ENCODE measurements at places on chromosomes 16 and 17.
A peak's percentile ranks its signal among the peaks of the same experiment; 100 is the strongest.

DNA sequence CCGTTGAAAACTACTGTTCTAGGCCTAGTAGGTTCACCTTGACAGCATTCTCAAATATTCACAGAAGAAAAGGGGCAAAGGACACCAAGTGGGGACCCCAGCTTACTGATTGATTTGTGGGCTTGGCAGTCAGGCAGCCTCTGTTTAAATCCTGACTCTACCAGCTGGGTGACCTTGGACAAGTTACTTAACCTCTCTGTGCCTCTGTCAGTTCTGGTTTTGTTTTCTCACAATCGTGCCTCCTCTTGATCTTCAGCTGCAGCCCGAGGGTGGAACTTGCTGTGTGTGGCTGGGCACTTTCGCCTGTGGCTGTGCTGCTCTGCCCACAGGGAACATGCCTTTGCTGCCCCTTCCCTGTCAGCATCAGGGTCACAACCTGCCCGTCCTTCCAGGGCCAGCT, 17.8 kb downstream of the RAP1GAP2 start:
- no peak for DNase-seq

GRCh38 chr17:28201315-28201714, 117.7 kb upstream of the TMEM97 start:
- no peak for DNase-seq

DNA sequence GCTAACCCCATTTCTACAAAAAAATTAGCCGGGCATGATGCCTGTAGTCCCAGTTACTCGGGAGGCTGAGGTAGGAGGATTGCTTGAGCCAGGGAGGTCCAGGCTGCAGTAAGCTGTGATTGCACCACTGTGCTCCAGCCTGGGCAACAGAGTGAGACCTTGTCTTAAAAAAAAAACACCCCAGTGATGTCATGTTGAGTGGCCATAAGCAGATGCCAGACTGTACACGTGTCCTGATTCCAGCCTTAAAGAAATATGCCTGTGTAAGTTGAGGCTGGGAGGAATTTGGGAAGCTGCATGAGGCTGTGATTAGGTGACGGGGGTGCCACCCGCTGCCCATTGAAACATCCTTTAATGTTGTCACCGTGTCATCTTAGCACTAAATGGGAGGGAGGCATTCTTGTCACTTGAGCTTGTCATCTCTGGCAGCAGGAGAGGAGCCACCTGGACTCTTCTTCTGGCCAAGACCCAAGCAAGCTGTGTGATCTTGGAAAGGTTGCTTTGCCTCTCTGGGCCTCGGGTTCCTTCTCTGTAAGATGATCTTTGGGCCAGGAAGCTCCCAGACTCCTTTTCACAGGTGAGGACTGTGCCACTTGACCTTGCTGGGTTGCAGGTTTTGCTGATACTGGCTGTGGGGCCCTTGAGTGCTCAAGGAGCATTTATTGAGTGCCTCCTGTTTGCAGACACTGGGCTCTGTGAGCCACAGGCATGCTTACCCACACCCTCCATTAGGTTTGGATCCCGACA, 98.3 kb upstream of the CIBAR2 start:
- no peak for DNase-seq

DNA sequence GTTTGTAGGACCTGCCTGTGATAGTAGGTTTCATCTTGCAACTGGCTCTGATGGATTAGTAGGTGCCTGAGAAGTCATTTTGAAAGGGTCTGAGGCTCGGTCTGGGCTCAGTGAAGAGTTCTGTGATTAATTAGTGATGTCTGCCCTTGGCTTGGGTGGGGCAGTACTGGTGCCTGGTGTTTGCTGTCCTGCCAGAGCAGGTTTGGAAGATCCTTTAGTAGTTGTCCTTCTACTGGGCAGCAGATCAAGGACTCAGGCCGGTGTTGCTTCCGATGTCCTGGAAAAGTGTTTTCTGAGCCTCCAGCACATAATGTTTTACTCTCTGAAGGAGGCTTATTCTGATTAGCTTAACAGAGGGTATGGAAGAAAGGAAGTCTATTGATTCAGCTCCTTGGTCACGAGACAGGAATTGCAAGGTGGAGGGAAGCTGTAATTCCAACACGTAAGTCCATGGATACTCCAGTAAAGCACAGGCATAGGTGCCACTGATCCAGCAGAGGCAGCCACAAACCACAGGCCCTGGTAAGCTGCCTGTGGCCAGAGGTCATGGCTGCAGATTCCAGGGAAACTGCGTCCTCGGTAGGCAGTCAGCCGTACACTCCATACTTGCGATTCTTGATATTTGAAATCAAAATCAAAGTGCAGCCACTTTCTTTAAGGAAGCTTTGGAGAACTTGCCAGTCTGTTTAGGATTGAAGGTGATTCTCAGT, 18.7 kb downstream of the HLF start:
- DNase-seq: no peak

DNA sequence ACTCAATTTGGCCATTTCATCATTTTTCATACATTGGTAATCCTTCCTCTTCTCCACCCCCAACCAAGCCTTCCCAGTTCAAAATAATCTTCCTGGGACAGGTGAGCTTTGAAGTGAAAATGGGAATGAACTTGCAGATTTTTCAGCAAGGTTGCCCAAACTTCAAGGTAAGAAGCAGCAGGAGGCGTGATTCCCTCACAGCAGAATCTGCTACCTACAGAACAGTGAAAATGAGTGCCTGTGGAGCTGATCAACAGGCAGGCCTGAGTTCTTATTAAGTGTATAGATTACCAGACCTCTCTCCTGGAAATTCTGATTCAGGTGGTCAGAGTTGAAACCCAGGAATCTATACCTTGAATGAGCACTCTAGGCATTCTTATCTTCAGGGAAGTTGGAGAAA, 356.6 kb downstream of the RBFOX1 start:
- DNase-seq: no peak

GRCh38 chr16:13995194-13995593, 75.2 kb downstream of the ERCC4 start:
- no peak for DNase-seq

GRCh38 chr16:4388271-4389021, 16.8 kb downstream of the VASN start:
- no peak for DNase-seq

DNA sequence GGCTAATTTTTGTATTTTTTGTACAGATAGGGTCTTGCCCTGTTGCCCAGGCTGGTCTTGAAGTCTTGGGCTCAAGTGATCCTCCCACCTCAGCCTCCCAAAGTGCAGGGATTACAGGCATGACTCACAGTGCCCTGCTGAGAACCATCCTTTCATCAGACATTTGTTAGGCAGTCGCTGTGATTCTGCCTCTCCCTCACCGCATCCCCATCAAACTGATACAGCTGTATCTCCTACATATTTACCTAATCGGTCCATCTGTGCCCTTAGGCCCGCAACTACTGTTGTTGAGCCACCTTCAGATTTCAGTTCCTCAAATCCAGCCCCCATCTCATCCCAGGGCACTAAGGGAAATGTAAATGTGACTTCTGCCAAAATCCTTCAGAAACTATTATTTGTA, 2.0 kb upstream of the SLC43A2 start:
- no peak for DNase-seq

GRCh38 chr17:55652114-55652823, 70.4 kb downstream of the TMEM100 start:
- DNase-seq: no peak

- DNase-seq: no peak
Measured at GRCh38 chr17:37389160-37389559, 13.4 kb downstream of the C17orf78 start.

- DNase-seq: no peak
Measured at GRCh38 chr17:53807286-53807685, 15.4 kb upstream of the KIF2B start.

DNA sequence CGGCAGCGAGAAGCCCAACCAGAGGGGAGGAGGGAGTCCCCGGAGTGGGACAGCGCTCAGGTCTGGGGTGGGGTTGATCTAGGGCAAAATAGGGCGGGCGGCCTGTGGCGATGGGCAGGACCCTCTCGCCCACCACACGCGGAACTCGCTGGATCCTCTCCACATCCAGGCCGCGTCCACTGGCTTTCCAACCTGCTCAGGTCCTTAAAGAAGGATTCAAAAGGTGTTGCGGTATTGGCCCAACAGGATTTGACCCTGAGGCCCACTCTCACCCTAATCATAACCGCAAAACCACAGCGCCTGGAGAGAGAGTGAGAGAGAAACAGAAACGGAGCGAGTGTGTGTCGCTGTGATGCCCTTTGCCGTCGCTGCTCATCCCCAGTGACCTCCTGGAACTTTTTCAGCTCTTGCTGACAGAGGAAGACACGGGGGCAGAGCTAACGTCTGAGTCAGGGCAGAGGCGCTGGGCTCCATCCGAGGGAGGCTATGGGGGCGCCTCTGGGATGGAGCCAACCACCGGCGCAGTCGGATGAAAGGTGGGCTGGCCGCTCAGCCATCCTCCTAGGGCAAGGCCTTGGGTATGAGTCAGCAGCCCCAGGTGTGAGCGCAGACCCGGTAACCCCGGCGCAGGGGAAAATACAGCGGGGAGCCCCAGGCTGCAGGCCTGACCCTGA, 16.7 kb upstream of the OR1F1 start:
- no peak for DNase-seq

DNA sequence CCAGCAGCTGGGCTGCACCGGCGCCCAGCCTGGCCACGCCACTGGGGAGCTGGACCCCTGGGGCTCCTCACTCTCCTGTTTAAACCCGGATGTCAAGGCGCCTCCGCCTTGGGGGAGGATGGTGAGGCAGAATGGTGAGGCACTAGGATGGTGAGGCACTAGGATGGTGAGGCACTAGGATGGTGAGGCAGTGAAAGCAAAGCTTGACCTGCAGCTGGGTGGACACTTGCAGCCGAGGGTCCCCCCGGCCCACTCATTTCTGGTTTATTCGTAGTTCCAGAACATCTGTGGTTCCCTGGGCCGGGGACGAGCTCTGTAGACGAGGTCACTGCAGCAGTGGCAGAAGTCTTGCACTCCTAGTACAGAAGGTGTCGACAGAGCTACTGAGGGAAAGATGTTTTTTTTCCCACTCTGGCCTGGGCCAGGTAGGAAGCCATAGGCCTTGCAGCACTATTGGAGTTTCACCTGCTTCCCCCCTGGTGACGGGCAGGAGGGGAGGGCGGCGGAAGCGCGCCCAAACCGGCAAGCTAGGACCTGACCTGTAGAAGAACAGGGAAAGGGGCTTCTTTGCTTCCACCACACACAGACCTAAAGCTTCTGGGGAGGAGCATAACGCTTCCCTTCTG, 1.1 kb upstream of the HNF1B start:
- DNase-seq: no peak

DNA sequence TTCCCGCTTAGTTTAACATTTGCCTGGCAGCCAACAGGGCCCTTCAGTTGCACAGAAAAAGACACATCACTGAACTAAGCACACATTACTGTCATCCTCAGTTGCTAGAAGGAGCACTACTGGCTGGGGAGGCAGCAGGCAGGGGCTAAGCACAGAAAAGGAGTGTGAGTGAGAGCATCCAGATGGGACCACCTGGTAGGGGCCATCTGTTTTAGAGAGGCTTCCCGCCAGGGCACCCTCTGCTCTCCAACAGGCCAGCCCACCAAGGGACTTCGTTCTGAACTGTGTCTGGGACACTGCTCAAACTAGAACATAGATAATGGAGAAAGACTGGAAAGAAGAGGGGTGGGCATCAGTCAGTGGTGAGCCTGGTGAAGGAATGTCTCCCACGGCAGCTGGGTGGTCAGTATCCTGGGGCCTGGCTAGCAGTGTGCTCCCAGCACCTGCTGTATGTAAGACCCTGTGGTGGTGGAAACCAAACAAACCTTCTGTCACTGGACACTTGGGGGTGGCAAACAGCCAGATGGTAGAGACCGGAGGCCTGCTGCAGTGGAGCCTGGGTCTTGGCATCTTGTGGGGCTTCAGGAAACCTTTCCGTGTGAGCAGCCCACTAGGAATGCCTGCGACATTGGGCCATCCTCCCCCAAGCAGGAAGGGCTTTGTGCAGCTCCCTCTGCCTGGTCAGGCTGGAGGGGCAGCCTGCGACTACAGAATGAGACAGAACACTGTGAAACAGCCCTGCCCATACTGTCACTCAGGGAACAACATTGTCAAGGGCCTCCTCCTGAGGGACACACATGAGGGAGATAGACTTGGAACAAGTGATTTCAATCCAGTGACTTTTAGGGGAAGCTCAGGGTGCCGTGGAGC, 12.8 kb upstream of the RANGRF start:
- no peak for DNase-seq

- DNase-seq: peak; percentile 21
Measured at GRCh38 chr16:49739381-49739780, 116.5 kb downstream of the ZNF423 start.

DNA sequence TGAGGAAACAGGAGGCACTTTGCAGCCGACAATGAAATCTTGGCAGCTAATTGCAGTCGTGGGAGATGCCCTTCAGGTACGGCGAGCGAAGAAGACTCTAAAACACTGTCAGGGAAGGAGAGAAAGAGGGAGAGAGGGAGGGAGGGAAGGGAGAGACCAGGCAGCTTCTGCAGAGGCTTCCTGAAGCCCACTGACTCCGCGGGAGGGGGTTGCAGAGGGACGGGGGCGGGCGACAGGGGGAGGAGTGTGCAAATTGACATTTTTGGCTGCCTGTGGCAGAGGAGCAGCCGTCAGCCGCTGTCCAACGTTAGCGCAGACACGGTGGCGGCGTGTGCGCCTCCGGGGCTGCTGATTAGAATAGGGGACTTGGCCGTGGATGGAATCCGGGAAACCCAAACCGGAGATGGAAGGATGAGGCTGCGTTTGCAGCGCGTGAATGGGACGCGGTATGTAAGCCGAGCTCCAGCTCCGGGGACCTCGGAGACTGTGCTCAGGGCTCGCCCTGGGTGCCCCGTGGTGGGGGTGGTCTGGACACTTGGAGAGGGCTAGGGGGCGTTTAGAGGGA, 849.1 kb upstream of the RBFOX1 start:
- DNase-seq: no peak

- no peak for DNase-seq
Measured at GRCh38 chr16:14026572-14027285, 44.4 kb upstream of the MRTFB start.

DNA sequence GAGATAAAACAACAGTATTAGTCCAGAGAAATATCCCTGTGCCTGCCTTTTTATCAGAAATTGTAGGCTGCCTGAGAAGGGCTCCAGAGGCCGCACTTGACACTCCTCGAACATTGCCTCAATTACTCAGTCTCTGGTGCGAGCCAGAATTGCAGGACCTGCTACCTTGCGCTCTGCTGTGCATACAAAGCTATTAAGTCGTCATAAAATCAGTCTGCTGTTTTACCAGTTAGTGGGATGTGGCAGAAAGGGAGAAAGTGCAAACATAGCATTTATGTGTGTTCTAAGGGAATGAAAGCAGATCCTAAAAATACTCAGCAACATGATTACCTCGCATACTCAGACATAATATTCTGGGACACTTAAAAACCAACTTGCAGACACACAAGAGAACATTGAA, 70.6 kb downstream of the TMC6 start:
- DNase-seq: no peak

DNA sequence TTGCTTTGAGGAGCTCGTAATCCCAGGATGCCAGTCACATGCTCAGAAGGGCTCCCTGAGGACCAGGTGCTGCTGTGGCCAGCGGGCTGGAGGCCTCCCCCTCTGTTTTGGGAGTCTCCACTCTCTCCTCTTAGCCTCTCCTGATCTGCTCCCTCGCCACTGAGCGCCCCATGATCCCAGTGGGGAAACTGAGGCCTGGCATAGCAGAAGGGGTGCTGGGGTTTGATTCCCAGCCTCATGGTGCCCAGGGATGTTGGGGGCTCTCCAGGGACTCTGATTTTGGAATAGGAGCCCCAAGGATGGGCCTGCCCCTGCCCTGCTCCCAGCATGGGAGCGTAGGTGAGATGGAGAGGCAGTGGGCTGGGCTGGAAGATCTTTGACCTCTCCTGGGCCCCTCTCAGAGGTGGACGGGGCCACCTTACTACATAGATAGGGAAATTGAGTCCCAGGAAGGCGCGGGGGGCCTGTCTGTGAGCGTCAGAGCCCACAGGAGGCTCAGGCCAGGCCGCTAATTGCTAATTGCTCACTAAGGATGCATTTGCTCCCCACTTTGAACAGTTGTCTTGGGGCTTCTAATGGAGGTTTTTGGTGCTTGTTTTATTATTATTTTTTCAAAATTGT, 525 bp upstream of the ADCY7 start:
- no peak for DNase-seq
